ENCODE measurements at places on chromosomes 1 and 21.
A peak's percentile ranks its signal among the peaks of the same experiment; 100 is the strongest.

GRCh38 chr1:117967477-117967876, 37.9 kb downstream of the WDR3 start:
- DNase-seq = peak; percentile 24

DNA sequence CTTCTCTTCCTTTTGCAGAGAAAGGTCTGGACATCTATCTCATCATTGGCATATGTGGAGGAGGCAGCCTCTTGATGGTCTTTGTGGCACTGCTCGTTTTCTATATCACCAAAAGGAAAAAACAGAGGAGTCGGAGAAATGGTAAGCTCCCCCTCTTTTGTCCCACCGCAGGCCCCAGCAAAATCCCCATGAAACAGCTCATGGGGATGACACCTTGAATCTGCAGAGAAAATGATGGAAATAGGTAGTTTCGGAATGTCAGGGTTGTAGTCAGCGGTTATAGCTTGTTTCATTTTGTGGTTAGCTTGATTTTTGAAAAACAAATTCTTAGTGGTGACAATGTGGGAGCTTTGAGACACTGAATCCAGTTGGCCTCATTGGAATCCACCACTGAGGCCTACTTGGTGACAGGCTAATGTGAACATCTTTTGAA, 10.3 kb downstream of the CD2 start:
- no peak for DNase-seq

DNA sequence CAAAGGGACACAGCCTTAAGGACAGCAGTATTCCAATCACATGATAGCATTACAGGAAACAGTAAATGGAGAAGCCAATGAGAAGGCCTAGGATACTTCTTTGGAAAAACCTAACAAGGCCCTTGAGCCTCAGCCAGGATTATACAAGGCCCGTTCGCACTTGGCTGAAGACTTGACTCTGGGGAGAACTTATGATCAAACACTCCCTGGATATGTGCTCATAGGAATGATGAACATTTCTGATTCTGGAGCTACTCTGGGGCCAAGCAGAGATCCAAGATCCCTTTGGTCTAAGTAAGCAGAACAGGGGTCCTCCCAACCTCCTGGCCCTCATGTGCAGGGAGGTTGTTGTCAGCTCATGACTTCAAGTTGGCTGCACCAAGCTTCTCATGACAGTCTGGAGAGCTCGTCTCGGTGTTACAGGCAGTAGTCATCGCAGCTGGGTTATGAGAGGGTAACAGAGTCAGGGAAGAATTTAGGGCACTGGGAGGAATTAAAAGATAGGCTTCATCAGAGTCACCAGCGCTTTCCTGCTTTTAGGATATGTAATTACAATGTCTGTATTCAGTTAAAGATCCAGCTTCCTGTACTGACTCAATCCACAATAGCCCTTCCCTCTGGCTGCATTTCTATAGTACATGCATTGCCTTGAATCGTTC, 92.5 kb upstream of the IRF2BP2 start:
- no peak for DNase-seq

DNA sequence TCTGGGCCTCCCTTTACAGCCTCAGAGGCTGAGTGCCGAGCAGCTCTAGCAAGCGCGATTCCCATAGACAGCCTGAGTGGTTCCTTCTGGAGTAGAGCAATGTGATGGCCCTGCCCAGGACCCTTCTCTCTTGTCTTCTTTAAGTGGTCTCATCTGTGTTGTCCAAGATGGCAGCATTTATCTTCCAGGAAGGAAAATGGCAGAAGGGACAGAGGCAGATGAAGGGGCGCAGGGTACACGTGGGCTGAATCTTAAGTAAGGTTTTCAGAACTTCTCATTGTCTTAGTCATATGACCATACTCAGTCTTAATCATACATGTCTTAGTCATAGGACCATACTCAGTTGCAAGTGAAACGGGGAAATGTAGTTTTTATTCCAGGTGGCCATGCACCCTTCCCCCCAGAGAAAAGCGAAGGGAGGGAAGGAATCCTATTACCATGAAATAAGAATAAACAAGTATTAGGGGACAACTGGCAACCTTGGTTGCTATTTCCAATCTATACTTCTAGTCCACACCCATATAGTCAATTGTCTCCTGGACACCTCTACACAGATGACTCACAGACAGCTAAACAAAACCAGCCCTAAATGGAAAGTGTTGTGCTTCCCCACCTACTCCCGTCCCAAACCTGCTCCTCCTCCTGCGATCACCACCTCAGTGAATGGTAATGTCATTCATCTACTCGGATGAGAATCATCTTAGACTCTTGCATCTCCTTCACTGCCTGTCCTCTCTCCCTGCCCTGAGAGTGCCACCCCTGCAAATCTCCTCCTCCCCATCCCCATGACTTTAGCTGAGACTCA, 13.3 kb downstream of the OVAAL start:
- DNase-seq = no peak

DNA sequence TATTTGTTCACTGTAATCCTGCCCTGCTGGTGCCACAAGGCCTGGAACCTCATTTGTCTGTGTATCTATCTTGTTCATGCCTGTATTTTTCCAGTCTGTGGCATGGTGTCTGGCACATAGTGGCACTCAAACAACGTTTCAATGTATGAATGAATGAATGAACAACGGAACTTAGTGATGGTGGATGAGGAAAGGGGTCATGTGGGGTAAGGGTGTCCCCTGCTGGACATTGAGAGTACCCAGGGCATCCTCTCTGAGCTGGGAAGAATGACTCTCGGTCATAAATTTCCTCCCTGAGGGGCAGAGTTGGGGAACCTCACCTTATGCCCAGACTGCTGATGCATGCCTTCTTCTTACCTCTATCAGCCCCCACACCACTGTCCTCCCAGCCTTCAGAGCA, 18.9 kb upstream of the ZNF683 start:
- DNase-seq = no peak

DNA sequence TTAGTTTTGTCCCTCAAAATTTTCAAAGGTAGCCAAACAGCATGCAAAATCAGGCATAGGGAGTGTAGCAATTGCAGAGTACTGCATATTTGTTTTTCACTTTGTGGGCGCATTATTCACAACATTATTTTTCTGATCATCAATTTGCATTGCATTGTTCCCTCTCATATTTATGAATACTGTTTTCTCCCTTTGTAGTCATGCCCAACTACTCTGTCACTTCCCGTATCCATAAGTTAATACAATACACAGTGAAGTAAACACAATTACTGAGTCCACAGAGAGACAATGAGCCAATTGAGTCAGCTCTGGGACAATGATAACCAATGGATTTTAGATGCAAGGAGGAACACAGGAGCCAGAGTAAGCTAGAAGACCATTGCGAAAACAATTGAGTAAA, 944.0 kb upstream of the ADGRL4 start:
- no peak for DNase-seq

DNA sequence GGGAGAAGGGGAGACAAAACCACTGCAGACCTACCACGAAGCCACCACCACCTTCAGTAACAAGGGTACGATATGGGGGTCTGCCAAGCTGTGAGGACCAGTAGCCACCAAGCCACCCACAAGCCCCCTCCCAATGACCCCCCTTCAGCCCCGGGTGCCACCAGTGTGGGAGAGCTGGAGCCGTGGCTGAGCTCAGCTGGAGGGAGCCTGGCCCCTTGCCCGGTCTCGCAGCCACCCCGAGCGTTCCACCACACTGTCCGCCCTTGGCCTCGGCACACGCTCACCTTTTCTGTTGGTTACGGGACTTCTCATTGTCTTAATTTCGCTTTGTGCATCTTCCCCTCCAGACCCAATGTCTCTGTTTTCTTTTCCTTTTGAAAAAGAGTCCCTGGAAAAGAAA, 26.4 kb upstream of the CNTN2 start:
- DNase-seq = no peak

DNA sequence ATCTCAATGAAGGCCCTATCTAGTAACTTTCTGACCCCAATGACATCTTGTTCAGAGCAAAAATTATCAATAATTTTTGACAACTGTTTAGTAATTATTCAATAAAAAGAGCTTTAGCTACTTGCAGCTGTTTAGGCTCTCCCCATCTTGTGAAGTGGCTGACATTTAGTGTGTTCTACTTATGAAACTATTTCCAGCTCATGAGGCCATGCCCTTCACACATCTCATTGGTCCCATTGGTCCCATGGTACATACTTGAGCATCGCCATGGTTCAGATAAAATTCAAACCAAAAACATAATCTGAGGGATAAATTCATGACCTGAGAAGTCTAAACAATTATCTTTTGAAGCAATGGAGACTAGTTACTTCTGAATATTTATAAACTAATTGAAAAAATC, 24.2 kb downstream of the SPRTN start:
- DNase-seq = no peak

DNA sequence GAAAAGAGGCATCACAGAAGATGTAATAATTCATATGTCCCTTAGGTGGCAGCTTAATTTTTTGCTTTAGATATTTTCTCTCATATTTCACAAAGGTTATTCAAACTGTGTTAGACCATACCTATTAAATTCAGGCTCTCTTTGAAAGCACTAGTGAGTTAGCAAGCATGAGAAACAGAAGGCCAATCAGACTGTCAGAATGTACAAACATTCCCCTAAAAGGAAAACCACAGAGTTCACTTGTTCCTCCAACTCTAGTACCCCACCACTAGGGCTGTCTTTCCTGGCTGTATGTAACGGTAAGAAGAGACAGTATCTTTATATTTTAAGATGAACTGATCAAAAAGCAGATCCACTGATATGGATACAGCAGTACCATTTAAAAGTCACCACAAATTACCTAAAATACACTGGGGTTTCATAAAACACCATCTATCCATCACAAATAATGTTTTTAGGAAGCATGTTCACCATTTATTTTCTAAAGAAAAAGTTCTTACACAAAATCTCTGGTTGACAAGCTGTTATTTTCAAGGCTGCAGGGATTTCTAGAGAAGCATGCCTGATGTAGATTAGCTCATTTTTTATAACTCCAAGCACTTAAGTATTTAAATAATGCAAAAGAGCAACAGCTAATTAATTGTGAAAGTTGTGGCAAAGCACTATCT, 1.8 kb downstream of the ARPC5 start:
- peak; percentile 83 for DNase-seq

DNA sequence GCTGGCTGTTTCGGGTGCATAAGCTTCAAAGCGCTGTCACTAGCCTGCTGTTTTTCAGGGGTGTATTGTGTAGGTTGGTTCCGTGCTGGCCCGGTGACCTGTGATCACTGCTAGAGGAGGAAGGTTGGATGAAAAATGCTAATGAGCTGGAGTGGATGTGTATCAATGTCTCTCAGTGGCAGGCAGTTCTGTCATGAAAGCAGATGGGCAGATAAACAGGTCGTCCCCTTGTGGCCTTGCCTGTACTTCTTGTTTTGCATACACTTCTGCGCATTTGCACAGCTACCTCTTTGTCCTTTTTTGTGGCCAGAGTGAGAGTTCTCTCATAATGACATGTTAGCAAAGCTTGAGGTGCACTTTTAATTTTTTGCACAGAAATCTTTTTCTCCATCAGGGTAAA, 2.9 kb downstream of the SELENON start:
- no peak for DNase-seq

DNA sequence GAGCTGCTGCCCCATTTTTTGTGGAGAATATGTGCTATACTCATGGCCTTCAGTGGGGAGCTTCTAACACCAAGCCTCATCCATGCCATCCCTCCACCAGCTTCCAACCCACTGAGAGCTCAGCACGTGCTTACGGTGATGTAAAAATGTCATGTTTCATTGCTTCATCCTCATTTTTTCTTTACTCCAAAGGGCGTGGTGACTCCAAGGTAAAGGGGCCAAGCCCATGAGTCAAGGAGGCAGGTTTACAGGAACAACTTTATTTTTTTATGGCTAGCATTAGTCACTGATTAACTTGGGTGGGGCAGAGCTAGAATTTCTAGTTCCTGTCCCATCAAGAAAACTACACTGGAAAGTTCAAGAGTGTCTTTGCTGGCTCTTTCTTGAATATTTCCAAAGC, at the start of gene C1orf226:
Gene C1orf226, plus strand, starts transcription at position 346 of the 400 bp plus-strand sequence. CDS start 174 bp downstream, outside the sequence.
- no peak for DNase-seq

DNA sequence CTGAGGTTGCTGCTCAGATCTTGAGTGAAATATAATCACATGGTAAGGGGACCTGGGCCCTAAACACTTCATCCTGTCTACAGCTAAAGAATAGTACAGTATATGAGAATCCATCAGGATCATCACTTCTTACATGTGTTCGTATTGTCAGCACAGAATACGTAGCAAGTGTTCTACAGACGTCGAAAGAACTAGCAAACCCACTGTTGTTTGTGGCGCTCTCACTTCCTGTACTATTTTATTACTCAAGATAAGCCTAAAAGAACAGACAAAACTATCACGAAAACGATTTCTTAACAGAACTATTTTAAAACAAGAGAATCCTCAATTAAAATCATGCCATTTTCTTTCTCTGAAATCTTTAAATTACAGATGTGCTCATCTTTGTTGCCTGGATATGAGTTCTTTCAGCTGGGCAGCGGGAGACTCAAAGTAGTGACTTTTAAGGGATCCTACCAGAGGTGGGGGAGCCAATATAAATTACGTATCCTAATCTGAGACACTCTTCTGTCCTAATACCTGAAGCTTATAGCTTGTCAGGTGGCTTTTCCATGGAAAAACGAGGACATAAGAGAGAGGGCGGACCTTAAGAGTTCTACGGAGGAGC, 724 bp downstream of the ST7L start:
- no peak for DNase-seq

- no peak for DNase-seq
These were observed 446.4 kb downstream of the AMY1C start for GRCh38 chr1:104196136-104196535.

GRCh38 chr21:31711745-31712285, 20.1 kb downstream of the SCAF4 start:
- no peak for DNase-seq

DNA sequence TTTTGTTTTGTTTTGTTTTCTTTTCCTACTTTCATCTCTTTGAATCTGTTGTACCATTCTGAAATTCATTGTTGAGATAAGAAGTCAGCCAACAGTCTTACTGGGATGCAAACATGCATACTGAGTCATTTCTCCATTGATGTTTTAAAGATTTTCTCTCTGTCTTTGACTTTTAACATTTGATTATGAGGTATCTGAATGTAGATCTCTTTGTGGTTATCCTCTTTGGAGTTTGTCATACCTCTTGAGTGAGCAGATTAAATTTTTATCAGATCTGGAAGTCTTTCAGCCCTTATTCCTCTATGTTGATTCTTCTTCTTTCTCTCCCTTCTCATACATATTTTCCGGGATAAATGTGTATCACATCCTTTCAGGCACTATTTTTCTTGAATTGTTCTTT, 406.9 kb upstream of the NCAM2 start:
- DNase-seq = no peak

DNA sequence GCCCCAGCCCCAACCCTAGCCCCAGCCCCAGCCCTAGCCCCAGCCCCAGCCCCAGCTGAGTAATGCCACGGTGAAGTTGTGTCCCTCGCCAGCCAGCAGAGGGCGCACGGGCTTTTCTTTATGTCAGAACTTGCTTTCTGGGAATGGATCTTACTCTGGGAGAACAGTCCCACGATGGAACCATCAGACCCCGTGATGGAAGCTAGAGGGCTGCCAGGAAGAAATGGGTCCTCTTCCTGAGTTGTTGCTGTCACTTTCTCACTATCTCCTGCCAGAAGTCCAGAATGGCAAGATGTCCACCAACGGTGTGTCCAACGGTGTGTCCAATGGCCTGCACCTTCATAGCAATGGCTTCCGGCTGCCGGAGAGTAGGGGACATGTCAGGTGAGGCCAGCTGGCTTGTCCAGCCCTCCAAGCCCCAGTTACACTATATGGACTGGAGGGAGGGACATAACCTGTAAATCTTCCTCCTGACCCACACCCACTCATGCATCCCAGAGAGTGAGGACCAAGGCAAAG, 25.1 kb upstream of the TMEM222 start:
- no peak for DNase-seq

Data from AG04449 (cell line).